Spinal cord (tissue), 10 donors: ENCODE measurements at places on chromosomes 2 and 18. TPM values are rescaled to one million over a fixed set of nuclear protein-coding genes. Genes with fewer than 3 reads are reported as not detected.

DNA sequence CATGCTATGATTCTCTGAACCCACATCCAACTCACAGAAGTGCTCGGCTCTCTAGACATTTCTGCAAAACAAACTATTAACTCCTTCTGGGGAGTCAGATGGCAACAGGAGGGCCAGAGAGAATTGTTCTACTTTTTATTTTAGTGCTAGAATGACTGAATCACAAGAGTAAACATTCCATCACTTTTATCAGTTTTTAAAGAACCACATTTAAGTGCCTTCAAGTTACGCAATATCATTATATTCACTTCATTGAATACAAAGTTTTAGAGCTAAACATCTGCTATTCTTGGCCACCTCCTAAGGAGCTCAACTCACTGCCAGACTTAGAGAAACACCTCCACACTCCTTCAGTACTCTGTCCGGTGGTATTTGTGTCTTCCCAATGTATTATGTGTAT is 22.4 kb downstream of the B4GALT6 start:
- DNase-seq, result no peak

The MEP1B gene
- total RNA-seq, result 0.11 TPM

DNA sequence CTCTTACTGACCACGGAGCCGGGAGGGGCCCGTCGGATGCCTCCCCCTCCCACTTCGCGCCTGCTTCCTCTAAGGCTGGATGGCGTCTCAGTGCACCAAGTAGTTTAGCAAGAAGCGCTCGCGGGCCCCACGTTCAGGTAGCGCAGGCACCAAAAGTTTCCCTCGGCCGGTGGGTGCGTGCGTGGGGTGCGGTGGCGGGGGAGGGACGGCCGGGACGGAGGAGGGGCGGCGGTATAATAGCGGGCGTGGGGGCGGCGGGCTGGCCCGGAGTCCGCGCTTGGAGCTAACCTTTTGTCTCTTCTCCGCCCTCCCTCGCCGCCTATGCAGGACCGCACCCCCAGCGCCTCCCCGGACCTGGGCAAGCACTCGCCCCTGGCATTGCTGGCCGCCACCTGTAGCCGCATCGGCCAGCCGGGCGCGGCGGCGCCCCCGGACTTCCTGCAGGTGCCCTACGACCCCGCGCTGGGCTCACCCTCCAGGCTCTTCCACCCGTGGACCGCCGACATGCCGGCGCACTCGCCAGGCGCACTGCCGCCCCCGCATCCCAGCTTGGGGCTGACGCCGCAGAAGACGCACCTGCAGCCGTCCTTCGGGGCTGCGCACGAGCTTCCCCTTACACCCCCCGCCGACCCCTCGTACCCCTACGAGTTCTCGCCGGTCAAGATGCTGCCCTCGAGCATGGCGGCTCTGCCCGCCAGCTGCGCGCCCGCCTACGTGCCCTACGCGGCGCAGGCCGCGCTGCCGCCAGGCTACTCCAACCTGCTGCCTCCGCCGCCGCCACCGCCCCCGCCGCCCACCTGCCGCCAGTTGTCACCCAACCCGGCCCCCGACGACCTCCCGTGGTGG is 1.0 kb downstream of the SP5 start:
- DNase-seq, result no peak

The CCDC141 gene
- total RNA-seq, result 4.4 TPM

The REG1A gene
- not detected for total RNA-seq

The INPP5D gene
- total RNA-seq, result 14.3 TPM

GRCh38 chr2:10285191-10285555 is 17.5 kb upstream of the HPCAL1 start:
- DNase-seq, result no peak

DNA sequence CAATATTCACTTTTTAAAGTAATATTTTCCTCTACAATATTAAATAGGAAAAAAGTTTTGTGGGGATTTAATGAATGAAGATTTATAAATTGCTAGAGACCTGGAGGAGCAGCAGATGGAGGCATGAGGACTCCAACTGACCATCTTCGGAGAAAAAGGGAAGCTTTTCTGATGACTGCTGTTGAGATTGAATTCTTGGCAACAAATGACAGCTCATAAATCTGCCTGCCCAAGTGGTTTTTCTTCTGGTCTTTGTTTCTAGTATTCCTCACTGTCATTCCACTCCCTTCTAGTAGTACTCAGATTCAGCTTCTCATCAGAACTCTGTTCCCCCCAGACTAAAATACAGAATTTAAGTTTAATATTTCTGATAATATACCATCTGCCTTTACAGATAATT is 157.0 kb downstream of the EML6 start:
- DNase-seq, result no peak

DNA sequence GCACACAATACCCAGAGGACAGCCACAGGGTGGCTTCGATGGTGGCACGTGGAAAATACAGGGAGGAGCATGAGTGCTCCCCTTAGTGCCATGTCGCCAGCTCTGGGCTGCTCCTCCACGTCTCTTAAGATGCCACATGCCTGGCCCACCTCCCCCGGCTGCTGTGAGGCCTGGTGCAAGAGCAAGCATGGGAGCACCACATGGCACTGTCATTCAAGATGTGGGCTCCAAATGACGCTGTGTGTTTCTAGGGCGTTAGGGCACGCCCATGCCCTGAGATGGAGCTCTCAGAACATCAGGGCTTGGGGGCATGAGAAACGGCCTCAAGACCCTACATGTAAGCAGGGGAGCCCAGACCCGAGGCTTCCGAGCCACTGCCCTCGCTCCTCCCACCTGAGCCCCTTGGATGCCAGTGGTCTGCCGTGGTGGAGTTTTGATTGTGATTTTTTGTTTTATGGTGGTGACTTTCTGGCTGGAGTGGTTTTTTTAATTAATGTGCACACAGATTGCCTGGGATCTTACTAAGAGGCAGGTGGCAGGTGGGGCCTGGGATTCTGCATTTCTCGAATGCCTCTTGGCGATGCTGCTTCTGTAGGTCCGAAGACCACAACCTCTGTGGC is 239.3 kb downstream of the GBX2 start:
- DNase-seq, result no peak

DNA sequence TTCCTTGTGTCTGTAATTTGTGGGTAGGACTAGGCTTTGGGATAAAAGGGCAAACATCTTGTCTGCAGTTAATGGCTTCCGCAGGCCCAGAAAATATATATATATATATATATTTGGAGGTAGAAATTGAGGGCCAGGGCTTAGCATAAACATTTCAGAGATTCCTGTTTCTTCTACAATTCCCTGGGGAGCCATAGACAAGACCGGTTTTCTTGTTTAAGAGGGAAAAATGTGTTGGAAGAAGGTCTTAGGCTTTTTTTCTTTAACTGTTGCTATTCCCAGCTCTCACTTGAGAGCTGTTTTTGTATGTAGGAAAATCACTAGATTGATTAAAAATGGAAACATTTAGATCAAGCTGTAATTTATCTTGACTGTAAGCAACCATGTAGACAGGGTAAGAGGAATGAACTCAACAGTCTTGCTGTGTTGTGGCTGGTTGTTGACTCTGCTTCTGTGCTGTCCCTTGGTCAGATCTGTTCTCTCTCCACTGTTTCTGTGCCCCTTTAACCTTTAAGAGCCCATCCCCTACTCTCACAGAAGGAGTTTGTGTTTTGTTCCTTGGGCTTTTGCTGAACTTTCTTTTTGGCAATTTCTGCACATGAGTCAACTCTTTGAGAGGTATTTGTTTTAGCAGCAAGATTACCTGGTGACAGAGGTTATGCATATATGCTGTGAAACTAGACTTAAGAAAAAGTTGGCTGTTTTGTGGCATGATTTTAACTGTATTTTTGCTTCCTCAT is 58.3 kb downstream of the EFEMP1 start:
- no peak for DNase-seq

GRCh38 chr18:75923169-75923568 is 495.7 kb upstream of the SMIM21 start:
- no peak for DNase-seq

The SPP2 gene
- 0.22 TPM for total RNA-seq

The LINC00305 gene
- total RNA-seq, result 2.9 TPM

DNA sequence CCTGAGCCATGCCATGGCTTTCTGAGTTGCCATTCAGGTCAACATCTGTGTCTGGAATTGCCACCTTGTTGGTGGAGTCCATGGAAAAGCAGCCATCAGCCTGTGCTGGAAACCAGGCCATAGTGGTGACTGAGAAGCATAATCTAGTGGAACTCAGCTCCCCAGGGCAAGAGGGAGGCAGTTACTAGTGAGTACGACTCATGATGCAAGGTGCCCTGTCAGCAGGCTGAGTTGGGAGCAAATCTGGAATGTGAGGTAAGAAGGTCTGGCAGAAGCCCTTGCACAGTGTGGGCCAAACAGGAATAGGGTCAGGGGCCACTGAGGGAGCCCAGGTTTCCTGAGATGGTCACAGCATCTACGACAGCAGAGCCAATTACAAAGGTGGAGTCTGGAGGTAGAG is 37.1 kb downstream of the SULT1C2 start:
- no peak for DNase-seq

- DNase-seq, result no peak
These were observed 424.4 kb downstream of the DSEL start for GRCh38 chr18:67092141-67092540.
